Articular chondrocyte of knee joint (primary cell): ENCODE measurements at places on chromosomes 6 and 20. TPM values are rescaled to one million over a fixed set of nuclear protein-coding genes. Genes with fewer than 3 reads are reported as not detected.

SIGLEC1 gene
- total RNA-seq: not detected in 2 replicates

BPIFA1 gene
- total RNA-seq: not detected in 2 replicates

PRPH2 gene
- 2.5 and 2.6 TPM in 2 replicates for total RNA-seq

TCF15 gene
- not detected in 2 replicates for total RNA-seq

COX4I2 gene
- total RNA-seq: not detected in 2 replicates

TSBP1 gene
- total RNA-seq: not detected in 2 replicates

COL21A1 gene
- total RNA-seq: 1.0 and 3.9 TPM in 2 replicates

MYLK4 gene
- total RNA-seq: 0.78 and 0.97 TPM in 2 replicates

HMGN3 gene
- total RNA-seq: 29.1 and 29.9 TPM in 2 replicates

LY6G6C gene
- total RNA-seq: not detected in 2 replicates

SLPI gene
- total RNA-seq: 11.7 and 12.4 TPM in 2 replicates

FNDC1 gene
- 30.5 and 34.9 TPM in 2 replicates for total RNA-seq
